ENCODE measurements at places on chromosomes 12 and 14.

- DNase-seq, result no peak
Observed at GRCh38 chr12:62446754-62447452, 19.7 kb upstream of the MON2 start.

DNA sequence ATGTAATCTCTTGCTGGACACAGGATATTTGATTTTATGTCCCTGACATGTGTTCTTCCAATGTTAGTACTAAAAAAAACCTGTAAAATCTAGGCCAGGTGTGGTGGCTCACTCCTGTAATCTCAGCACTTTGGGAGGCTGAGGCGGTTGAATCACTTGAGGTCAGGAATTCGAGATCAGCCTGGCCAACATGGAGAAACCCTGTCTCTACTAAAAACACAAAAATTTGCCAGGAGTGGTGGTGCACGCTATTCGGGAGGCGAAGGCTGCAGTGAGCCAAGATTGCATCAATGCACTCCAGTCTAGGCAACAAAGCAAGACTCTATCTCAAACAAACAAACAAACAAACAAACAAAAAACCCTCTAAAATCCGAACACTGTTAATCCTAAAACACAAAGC lies 68.0 kb downstream of the FERMT2 start:
- DNase-seq, result no peak

DNA sequence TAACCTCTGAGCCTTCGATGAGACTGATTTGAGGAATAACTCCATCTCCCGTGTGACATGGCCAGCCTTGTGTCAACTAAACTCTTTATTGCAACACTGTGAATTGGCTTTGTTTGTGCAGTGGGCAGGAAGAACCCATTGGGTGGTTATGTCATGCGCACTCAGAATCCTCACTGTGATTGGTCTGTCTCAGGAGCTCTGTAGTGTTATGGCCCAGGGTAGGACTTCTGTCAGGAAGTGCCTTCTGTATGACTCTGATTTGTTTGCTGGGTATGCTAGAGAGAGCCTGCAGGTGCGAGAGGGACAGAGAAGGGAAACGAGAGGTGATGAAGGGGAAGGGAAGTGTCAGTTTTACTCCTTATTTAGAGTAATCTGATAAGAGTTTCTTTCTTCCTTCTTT lies 71.5 kb upstream of the DCD start:
- no peak for DNase-seq

GRCh38 chr12:53053218-53054111 lies 3.6 kb downstream of the TNS2 start:
- no peak for DNase-seq

DNA sequence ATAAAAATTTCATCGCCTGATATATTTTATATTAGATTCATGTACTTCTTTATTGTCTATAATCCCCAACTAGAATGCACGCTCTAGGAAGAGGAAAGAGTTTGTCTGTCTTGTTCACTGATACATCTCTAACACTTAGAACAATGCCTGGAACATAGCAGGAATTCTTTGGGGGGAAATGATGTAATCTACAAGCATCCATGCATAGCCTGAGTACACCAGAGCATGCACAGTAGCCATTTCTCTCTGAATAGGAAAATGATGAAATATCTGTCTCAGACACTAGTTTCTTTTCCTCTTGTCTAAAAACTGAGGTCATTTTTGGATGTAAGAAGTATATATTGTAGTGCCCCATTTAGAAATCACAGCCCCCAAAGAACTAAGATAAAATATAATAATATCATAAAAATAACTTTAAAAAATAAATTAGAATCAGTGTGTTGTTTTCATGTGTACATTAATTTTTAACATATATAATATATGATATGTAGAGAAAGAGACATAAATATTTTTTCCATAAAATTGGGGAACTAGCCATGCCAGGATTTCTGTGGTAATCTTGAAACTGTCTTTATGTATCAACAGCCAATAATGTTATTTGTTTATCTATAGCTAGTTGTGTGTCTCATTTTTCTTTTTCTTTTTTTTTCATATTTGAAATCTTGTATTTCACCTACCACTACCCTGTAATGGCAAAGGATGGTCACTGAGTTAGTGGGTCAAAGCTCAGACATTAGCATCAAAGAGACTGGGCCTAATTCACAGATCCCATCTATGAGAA lies 155.6 kb upstream of the TMCC3 start:
- DNase-seq, result no peak

GRCh38 chr12:130226126-130226525 lies 63.9 kb downstream of the FZD10 start:
- no peak for DNase-seq

- DNase-seq, result no peak
Observed at GRCh38 chr12:113393749-113394148, 9.9 kb downstream of the SDS start.

GRCh38 chr14:68704736-68705720 lies 87.8 kb downstream of the ZFP36L1 start:
- DNase-seq, result no peak

DNA sequence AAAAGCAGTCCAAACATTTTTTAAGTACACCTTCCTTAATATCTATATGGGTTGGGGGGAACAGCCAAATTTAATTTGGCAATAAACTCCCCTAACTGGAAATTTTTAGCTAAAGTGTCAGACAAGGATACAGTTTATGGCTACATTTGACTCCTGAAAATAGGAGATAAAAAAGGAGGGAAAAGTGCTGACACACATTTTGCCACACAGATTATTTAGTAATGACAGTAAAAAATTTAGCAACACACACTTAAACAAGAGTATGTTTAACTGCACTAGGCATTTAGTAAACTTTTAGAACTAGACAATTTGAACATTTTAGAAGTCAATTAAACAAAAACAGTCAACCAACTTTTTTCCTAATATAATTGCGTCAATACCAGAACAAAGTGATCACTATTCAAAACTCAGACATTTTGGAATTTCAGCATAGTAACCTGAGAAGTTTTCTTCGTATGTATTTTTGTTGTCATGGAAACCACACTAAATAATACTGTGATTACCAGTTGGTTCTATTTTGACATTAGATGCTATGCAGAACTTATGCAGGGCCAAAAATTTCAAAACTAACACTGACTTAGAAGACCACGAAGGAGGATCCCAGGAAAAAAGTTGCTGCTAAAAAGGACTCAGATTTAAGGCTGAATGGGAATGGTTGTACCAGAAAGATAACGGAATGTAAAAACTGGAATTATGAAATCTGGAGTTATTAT lies 13.4 kb downstream of the GMFB start:
- no peak for DNase-seq

- DNase-seq, result no peak
Observed at GRCh38 chr12:73220951-73221350, 948.8 kb downstream of the TRHDE start.

- no peak for DNase-seq
Observed at GRCh38 chr12:39816671-39817185, 197.1 kb upstream of the ABCD2 start.

DNA sequence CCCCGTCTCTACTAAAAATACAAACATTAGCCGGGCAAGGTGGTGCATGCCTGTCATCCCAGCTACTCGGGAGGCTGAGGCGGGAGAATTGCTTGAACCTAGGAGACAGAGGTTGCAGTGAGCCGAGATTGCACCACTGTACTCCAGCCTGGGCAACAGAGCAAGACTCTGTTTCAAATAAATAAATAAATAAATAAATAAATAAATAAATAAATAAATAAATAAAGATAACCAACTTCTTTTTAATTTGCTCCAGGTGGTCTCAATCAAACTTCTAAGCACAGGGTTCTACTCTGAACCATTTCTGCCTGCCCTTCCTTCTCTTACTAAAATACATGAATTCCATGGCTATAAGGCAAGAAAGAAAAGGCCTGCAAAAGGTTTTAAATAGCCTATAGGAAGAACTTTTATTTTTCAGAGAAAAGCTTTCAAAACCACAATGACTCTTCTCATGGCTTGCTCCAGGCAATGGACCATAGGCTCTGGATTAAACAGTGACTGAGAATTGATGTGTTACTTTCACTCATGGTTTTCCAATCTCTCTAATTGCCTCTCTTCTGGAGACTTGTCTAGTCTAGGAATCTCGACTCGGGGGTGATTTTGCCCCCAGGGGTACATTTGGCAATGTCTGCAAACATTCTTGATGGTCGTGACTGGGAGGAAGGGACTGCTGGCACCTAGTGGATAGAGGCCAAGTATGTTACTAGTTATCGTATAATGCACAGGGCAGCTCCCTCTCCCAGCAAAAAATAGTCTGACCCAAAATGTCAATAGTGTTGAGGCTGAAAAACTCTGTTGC lies 14.4 kb downstream of the IGF1 start:
- no peak for DNase-seq

- no peak for DNase-seq
Observed at GRCh38 chr12:105459760-105460330, 129.4 kb downstream of the C12orf75 start.

GRCh38 chr12:122079532-122080081 lies 1.1 kb downstream of the MLXIP start:
- no peak for DNase-seq

DNA sequence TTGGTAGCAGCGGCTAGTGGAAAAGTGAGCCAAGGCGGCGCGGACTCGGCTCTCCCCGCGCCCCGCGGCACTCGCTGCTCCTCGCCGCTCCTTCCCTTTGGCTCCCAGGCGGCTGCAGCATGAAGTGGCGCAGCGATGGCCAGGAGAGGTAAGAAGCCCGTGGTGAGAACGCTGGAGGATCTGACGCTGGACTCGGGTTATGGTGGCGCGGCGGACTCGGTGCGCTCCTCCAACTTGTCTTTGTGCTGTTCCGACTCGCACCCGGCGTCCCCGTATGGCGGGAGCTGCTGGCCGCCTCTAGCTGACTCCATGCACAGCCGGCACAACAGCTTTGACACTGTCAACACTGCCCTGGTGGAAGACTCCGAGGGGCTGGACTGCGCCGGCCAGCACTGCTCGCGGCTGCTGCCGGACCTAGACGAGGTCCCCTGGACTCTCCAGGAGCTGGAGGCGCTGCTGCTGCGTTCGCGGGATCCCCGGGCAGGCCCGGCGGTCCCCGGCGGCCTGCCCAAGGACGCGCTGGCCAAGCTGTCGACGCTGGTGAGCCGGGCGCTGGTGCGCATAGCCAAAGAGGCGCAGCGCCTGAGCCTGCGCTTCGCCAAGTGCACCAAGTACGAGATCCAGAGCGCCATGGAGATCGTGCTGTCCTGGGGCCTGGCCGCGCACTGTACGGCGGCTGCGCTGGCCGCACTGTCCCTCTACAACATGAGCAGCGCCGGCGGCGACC lies 225.6 kb upstream of the CRY1 start:
- no peak for DNase-seq

DNA sequence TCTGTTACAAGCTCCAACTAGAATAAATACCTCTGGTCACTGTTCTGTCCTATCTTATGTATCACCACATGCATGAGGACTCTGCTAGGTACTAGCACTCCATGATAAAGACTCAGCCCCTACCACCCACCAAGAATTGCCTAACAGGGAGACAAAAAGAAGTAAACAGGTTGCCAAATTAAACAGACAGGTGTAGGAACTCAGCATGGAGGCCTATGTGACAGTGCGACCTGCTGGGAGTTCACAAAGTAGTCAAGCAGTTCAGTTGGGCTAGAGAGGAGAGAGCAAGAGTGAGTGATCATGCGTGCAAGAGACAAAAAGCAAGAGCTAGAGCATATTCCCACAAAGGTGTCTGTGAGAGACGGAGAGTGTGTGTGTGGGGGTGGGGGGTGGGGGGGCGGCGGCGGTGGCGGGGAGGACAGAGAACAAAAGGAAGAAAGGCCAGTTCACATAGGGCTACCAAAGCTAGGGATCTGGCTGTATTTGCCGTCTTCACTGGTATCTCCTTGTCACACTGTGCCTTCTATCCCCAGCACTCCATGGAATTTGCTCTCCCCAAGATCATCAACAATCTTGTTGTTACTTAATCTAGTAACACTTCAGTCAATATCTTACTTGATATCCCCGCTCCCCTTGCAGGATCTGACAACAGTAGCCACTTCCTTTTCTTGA lies 81.2 kb downstream of the SPPL3 start:
- DNase-seq, result no peak

DNA sequence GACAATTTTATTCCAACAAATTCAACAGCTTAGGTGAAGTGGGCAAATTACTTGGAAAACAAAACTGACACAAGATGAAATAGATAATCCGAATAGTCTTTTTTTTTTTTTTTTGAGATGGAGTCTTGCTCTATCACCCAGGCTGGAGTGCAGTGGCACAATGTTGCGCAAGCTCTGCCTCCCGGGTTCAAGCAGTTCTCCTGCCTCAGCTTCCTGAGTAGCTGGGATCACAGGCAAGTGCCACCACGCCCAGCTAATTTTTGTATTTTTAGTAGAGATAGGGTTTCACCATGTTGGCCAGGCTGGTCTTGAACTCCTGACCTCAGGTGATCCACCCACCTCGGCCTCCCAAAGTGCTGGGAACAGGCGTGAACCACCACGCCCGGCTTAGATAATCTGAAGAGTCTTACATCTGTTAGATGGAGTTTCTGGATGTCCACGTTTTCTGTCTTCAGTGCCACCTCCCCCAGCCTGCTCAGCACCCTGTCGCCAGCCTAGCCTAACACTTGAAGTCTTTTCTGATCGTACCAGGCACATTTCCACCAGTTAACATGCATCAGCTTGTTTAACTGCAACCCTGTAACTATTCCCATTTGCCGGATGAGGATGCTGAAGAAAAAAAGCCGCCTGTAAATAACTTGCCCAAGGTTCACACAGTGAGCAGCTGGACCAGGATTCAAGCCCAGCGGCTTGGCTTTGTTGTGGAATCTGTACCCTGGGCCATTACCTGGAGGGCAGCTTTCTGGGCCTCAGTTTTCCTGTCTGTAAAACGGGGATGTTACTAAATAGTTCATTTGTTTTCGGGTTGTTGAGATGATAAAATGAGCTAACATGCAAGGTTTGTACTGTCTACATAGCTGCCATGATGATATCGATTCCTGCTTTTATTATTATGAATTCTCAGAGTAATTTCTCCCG lies 26.4 kb downstream of the FBRSL1 start:
- DNase-seq, result no peak
